ENCODE measurements at places on chromosomes 13 and 19. TPM values are rescaled to one million over a fixed set of nuclear protein-coding genes. Genes with fewer than 3 reads are reported as not detected.

NCAN gene
- not detected for polyA plus RNA-seq

TBXA2R gene
- polyA plus RNA-seq = 6.1 TPM

KCNK6 gene
- polyA plus RNA-seq = 0.08 TPM

CNN1 gene
- 7.0 TPM for polyA plus RNA-seq

- DNase-seq = no peak
- peaks cover 2% of the 10 kb centered on the region for H3K36me3 ChIP-seq
- peaks cover 52% of the 10 kb centered on the region for H3K4me1 ChIP-seq
- no peak overlapping the region for H3K27ac ChIP-seq
- no peak overlapping the region for H3K4me3 ChIP-seq
Observed at GRCh38 chr19:18648973-18649315, 12.1 kb downstream of the KLHL26 start.

DNA sequence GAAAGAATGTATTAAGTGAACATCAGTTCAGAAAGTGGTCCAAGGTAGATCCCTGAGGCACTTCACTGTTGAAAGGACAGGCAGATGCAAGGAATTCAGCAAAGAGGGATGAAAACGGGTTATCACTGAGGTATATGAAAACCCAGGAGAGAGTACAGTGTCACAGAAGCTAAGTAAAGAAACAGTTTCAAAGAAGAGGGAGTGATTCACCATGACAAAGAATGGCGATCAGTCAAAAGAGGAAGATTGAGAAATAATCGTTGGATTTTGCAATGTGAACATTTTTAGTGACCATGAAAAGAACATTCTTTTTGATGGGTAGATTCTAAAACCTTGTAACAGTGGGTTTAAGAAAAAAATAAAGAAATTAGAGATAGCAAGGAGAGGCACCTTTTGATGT lies 99.3 kb downstream of the EPSTI1 start:
- H3K27ac ChIP-seq = no peak overlapping the region
- no peaks in the 10 kb centered on the region for H3K27me3 ChIP-seq
- H3K36me3 ChIP-seq = no peaks in the 10 kb centered on the region
- no peaks in the 10 kb centered on the region for H3K4me1 ChIP-seq
- DNase-seq = no peak

- no peaks in the 10 kb centered on the region for H3K4me1 ChIP-seq
- DNase-seq = no peak
- H3K36me3 ChIP-seq = no peaks in the 10 kb centered on the region
- no peak overlapping the region for H3K4me3 ChIP-seq
- H3K27ac ChIP-seq = no peak overlapping the region
Observed at GRCh38 chr13:47875201-47875600, 125.9 kb downstream of the SUCLA2 start.

- H3K27ac ChIP-seq = peak overlapping the region; percentile 82
- peaks cover 2% of the 10 kb centered on the region for H3K36me3 ChIP-seq
- peak overlapping the region; percentile 93 for H3K4me3 ChIP-seq
- no peak for DNase-seq
Observed at GRCh38 chr19:11693505-11694499, 44.9 kb downstream of the ZNF823 start.

GRCh38 chr13:50588491-50589130 lies 254.9 kb downstream of the DLEU7 start:
- H3K27me3 ChIP-seq = no peaks in the 10 kb centered on the region
- H3K27ac ChIP-seq = no peak overlapping the region
- H3K4me3 ChIP-seq = no peak overlapping the region
- DNase-seq = no peak

GRCh38 chr13:50529154-50529882 lies 314.2 kb downstream of the DLEU7 start:
- H3K4me3 ChIP-seq = no peak overlapping the region
- H3K4me1 ChIP-seq = peaks cover 7% of the 10 kb centered on the region
- no peaks in the 10 kb centered on the region for H3K27me3 ChIP-seq
- H3K36me3 ChIP-seq = no peaks in the 10 kb centered on the region
- peak; percentile 10 for DNase-seq

GRCh38 chr13:40261336-40261735 lies 405.1 kb downstream of the FOXO1 start:
- no peaks in the 10 kb centered on the region for H3K27me3 ChIP-seq
- no peak for DNase-seq
- no peak overlapping the region for H3K27ac ChIP-seq
- H3K4me3 ChIP-seq = no peak overlapping the region

DNA sequence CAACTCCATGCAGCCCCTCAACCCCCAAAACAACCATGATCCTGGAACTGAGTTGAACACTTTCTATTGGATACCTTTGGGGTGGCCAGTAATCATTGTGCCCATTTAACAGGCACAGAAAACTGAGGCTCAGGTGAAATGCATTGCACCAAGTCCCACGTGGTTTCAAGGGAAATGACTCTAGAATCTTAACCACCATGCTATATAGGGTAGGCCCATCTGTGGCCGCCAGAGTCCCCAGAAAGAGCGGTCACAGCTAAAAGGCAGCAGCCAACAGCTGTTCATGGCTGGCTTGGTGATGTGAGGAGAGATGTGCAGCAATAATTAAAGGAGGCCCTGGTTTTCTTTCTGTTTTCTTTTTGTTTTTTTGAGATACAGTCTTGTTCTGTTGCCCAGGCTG lies 2.6 kb downstream of the CNN1 start:
- DNase-seq = no peak
- no peak overlapping the region for H3K27ac ChIP-seq
- no peak overlapping the region for H3K4me3 ChIP-seq
- H3K36me3 ChIP-seq = no peaks in the 10 kb centered on the region

GRCh38 chr13:76148926-76149325 lies 512.8 kb downstream of the LMO7 start:
- no peaks in the 10 kb centered on the region for H3K4me1 ChIP-seq
- H3K4me3 ChIP-seq = no peak overlapping the region
- H3K27ac ChIP-seq = no peak overlapping the region
- H3K36me3 ChIP-seq = no peaks in the 10 kb centered on the region
- DNase-seq = no peak
- H3K27me3 ChIP-seq = no peaks in the 10 kb centered on the region

GRCh38 chr19:48716562-48717291 lies 2.8 kb downstream of the MAMSTR start:
- H3K4me3 ChIP-seq = no peak overlapping the region
- peaks cover 68% of the 10 kb centered on the region for H3K4me1 ChIP-seq
- no peaks in the 10 kb centered on the region for H3K36me3 ChIP-seq
- no peaks in the 10 kb centered on the region for H3K27me3 ChIP-seq
- no peak for DNase-seq
